Psoas muscle (tissue), 8 donors: ENCODE measurements at places on chromosomes 3 and 15. TPM values are rescaled to one million over a fixed set of nuclear protein-coding genes. Genes with fewer than 3 reads are reported as not detected.

The DGKG gene
- 5.3 TPM for total RNA-seq

The ISLR gene
- 18.0 TPM for total RNA-seq

The CA12 gene
- total RNA-seq, result 0.16 TPM

The CCDC80 gene
- 31.8 TPM for total RNA-seq

The FAIM gene
- 2.2 TPM for total RNA-seq

The SLC27A2 gene
- not detected for total RNA-seq

The LTK gene
- total RNA-seq, result 1.1 TPM

The ALDH1A3 gene
- total RNA-seq, result 8.5 TPM

The MUSTN1 gene
- total RNA-seq, result 1,130 TPM

The CDHR4 gene
- not detected for total RNA-seq

The FGF7 gene
- total RNA-seq, result 7.0 TPM

The PIGZ gene
- 3.2 TPM for total RNA-seq

The TBC1D23 gene
- total RNA-seq, result 47.8 TPM

The EPHA6 gene
- total RNA-seq, result not detected
